DND-41 (cell line): ENCODE measurements at places on chromosomes 7 and 10.

- H3K27ac ChIP-seq, result no peak overlapping the region
- no peaks in the 10 kb centered on the region for H3K27me3 ChIP-seq
- peaks cover 46% of the 10 kb centered on the region for H3K36me3 ChIP-seq
- H3K4me1 ChIP-seq, result no peaks in the 10 kb centered on the region
Measured at GRCh38 chr7:105649727-105650381, 68.6 kb upstream of the EFCAB10 start.

DNA sequence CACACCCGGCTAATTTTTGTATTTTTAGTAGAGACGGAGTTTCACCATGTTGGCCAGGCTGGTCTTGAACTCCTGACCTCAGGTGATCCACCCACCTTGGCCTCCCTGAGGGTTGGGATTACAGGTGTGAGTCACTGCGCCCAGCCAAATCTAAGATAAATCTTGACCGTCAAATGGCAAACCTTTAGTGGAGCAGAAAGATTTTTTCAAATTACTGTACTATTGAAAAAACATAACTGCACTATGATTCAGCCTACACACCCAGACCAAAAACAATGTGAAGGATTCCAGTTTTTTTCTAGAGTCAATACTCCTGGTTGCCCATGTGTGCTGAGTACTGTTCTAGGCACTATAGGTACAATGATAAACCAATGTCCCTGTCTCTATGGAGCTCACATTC, 33.9 kb upstream of the SVIL start:
- H3K27me3 ChIP-seq, result no peaks in the 10 kb centered on the region
- no peak overlapping the region for H3K27ac ChIP-seq
- H3K4me1 ChIP-seq, result no peaks in the 10 kb centered on the region
- H3K4me3 ChIP-seq, result no peak overlapping the region

- H3K4me1 ChIP-seq, result no peaks in the 10 kb centered on the region
- no peaks in the 10 kb centered on the region for H3K36me3 ChIP-seq
- no peak overlapping the region for H3K4me3 ChIP-seq
- no peak for DNase-seq
Measured at GRCh38 chr7:122329145-122329802, 24.7 kb upstream of the FEZF1 start.

GRCh38 chr7:34939175-34939574, 98.1 kb downstream of the DPY19L1 start:
- H3K4me3 ChIP-seq, result no peak overlapping the region
- H3K27me3 ChIP-seq, result no peaks in the 10 kb centered on the region
- peaks cover 2% of the 10 kb centered on the region; the same call in 1 of the 2 replicates for H3K36me3 ChIP-seq
- no peaks in the 10 kb centered on the region for H3K4me1 ChIP-seq
- no peak for DNase-seq
- H3K27ac ChIP-seq, result no peak overlapping the region

DNA sequence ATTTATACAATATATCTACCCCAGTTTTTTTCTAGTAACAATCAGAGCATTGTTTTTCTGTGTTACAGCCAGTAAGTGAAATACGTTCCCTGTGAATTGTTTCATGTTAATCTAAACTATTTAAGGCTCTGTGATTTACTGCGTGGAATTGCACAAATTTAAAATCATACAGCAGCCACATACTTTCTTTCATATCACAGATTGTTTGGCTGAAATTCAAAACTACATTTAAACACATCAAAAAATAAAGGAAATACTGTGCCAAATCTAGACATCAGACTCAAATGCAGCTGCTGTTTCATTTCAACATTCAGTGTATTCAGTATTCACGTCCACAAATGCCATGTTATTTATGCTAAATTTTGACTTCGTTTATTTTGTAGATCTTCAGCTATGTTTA, 242.6 kb upstream of the HGF start:
- no peaks in the 10 kb centered on the region for H3K36me3 ChIP-seq
- no peak overlapping the region for H3K4me3 ChIP-seq
- H3K27ac ChIP-seq, result no peak overlapping the region

DNA sequence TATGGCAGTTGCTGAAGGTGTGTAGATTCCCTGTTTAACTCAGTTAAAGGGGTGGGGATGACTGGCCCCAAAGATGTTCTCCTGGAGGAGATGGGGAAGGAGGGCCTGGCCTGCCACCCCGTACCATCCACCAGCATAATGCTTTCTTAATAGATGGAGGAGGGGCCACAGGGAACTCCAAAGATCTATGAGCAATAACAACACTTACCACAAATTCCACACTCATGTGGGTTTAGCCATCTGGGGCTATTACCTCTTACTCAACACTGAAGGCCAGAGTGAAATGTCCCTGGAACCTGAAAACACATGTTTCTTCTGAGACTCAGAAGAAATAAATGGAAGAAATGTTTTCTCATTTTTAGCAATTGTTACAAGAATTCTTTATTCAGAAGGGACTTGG, 259.0 kb downstream of the CXCL12 start:
- H3K27me3 ChIP-seq, result no peaks in the 10 kb centered on the region
- DNase-seq, result no peak
- H3K27ac ChIP-seq, result no peak overlapping the region
- no peaks in the 10 kb centered on the region for H3K36me3 ChIP-seq
- no peak overlapping the region for H3K4me3 ChIP-seq

DNA sequence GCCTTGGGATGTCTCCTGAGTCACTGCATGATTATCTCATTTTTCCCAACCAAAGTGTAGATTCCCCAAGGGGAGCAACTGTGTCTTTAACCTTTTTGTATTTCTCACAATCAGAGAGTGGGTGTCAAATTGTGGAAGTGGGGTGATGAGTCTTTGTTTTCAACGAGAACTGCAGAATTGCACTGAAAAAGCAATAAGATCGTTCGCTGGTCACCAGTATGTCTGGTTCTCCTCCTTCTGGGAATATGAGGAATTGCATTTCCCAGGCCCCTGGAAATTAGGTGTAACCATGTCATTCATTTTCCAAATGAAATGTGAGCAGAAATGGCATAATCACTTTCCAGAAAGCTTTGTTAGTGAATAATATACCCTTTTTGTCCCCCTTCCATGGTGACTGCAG, 326.9 kb downstream of the GPAM start:
- no peaks in the 10 kb centered on the region for H3K4me1 ChIP-seq
- H3K27me3 ChIP-seq, result no peaks in the 10 kb centered on the region
- H3K27ac ChIP-seq, result no peak overlapping the region
- no peak overlapping the region for H3K4me3 ChIP-seq
- no peaks in the 10 kb centered on the region for H3K36me3 ChIP-seq

DNA sequence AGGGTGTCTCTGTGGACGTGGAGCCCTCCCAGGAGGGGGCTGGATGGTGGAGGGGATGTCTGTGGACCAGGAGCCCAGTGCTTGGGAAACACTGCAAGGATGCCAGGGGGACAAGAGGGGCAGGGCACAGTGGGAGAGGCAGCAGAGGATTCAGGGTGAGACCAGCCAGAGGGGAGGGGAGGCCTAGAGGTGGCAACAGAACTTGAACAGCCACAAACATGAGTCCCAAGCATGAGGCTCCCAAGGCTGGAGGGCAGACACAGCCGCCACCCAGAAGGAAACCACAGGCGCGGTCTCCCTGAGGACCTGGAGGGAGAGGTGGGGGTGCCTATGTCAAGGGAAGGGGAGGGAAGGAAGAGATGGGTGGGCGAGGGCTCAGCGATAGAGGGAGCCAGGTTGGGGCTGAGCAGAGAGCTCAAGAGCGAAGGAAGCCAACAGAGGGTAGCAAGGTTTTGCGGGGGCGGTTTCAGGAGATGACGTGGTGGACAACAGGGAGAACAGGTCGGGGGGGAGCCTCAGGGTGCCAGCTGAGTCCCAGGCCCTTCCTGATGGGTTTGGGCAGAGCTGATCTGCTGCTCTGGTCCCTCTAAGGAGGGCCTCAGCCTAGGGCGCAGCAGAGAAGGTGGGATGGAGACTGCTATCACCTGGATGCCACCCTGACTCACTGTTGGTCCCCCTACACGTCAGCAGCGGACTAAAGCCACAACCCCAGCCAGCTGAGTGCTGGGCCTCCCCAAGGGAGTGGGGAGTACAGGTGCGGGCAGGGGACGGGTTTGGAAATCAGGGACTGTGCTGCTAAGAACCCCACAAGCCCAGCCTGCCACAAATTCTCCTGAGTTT, 6.7 kb upstream of the PILRA start:
- H3K27ac ChIP-seq, result no peak overlapping the region
- H3K4me3 ChIP-seq, result no peak overlapping the region
- H3K27me3 ChIP-seq, result no peaks in the 10 kb centered on the region
- peak; percentile 41 for DNase-seq
- H3K4me1 ChIP-seq, result peaks cover 3% of the 10 kb centered on the region; the same call in 1 of the 2 replicates

DNA sequence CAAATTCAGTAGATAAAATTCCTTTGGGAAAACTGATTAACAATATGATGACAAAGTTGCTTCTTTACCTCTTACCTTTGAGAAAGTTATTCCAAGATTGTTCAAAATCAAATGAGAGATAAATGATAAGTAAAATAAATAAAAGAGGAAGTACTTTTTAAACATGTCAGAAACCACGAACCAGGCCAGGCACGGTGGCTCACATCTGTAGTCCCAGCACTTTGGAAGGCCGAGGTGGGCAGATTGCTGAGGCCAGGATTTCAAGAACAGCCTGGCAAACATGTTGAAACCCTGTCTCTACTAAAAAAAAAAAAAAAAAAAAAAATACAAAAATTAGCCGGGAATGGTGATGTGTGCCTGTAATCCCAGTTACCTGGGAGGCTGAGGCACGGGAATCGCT, 296.6 kb downstream of the HGF start:
- H3K27ac ChIP-seq, result no peak overlapping the region
- H3K4me1 ChIP-seq, result no peaks in the 10 kb centered on the region
- H3K36me3 ChIP-seq, result no peaks in the 10 kb centered on the region
- DNase-seq, result no peak
- H3K4me3 ChIP-seq, result no peak overlapping the region
- no peaks in the 10 kb centered on the region for H3K27me3 ChIP-seq

DNA sequence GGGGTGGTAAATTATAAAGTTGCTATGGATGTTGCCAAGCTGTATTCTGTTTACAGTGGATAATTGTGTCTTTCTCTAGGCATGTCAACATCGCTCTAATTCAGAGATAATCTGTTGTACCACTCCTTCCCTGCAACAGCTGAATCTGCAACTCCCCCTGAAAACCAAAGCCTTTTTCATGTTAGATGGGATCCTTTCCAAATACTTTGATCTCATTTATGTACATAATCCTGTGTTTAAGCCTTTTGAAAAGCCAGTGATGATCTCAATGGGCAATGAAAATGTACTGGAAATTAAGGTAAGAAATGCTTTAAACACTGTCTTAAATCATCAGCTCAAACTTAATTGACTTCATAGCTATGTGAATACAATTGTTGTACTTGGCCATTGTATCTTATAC, 91.0 kb downstream of the MET start:
- peaks cover 3% of the 10 kb centered on the region for H3K27me3 ChIP-seq
- H3K27ac ChIP-seq, result no peak overlapping the region
- H3K4me3 ChIP-seq, result no peak overlapping the region
- no peaks in the 10 kb centered on the region for H3K36me3 ChIP-seq
- no peaks in the 10 kb centered on the region for H3K4me1 ChIP-seq
- no peak for DNase-seq

DNA sequence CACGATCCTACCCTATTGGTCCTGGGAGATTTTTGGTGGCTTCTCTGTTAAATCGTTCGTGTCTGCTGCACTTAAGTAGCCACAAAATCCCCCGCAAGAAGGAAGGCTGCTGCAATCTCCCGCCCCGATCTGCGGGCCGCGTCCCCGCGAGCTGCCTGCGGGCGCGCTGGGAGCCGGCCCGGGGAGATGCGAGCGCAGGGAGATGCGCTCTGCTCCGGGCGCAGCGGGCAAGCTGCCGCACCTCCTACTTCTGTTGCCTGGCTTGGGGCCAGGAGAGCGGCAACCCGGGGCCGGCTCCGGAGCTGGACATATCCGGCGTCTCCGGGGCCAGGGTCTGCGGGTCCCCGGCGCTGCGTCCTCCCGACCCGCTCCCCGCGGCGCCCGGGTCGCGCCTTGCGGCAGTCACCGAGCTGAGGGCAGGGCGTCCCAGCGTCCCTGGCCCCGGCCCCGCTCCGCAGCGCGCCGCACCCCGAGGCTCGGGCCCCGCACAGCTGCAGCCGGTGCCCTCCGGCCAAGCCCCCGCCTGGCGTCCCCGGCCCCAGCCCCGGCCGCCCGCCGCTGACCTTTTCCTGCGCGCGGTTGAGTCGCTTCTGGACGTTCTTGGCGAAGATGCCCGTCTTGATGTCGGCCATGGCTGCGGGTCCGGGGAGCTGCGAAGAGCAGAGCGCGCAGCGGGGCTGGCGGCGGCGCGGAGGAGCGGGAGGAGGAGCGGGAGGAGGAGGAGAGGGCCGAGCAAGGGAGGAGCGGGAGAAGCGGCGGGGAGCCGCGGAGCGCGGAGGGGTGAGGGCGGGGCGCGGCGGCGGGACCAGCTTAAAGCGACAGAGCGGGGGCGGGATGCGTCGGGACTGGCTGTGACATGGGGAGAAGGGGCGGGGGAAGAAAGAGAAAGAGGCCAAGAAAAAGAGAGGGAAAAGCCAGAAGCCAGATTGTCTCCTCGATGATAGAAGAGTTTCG, at the start of gene AMPH:
Gene AMPH, minus strand, starts transcription at position 654 of the 954 bp plus-strand sequence. Its CDS starts 22 bp downstream, at position 632.
- H3K27ac ChIP-seq, result no peak within 1 kb of the TSS
- no peaks in the 10 kb centered on the region for H3K36me3 ChIP-seq
- no peak within 1 kb of the TSS for H3K4me3 ChIP-seq
- H3K27me3 ChIP-seq, result no peaks in the 10 kb centered on the region
- H3K4me1 ChIP-seq, result no peaks in the 10 kb centered on the region

GRCh38 chr7:114531326-114531725, 116.7 kb downstream of the FOXP2 start:
- no peak overlapping the region for H3K4me3 ChIP-seq
- H3K27ac ChIP-seq, result no peak overlapping the region
- H3K4me1 ChIP-seq, result no peaks in the 10 kb centered on the region
- no peaks in the 10 kb centered on the region for H3K36me3 ChIP-seq

- no peak for DNase-seq
- H3K27me3 ChIP-seq, result peaks cover 6% of the 10 kb centered on the region
- H3K36me3 ChIP-seq, result no peaks in the 10 kb centered on the region
- no peak overlapping the region for H3K4me3 ChIP-seq
- no peak overlapping the region for H3K27ac ChIP-seq
Measured at GRCh38 chr10:122740640-122741039, 41.0 kb upstream of the C10orf120 start.

DNA sequence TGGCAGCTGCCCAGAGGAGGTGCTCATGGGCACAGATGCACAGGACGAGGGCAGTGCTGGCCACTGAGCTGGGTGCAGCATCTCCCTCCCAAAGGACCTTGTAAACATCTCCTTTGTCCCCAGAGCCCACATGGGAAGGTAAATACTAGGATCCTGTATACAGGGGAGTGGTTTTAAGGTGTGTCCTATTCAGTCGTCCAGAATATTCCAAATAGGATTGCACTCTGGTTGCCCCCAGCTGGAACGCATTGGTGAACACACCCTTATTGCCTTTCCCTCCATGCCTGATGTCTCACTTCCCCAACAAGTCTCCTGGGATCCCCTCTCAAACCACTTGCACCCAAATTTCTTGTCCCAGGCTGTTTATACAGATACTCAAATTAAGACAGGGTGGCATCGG, 152.0 kb upstream of the PCBD1 start:
- no peak for DNase-seq
- H3K4me1 ChIP-seq, result no peaks in the 10 kb centered on the region
- H3K4me3 ChIP-seq, result no peak overlapping the region
- no peaks in the 10 kb centered on the region for H3K36me3 ChIP-seq
- H3K27me3 ChIP-seq, result peaks cover 41% of the 10 kb centered on the region
- no peak overlapping the region for H3K27ac ChIP-seq
